ENCODE measurements at places on chromosomes 11 and 22.

- no peak for DNase-seq
These were observed 132.1 kb upstream of the PAX6 start for GRCh38 chr11:31943056-31943780.

GRCh38 chr11:130672911-130673310 lies 224.5 kb downstream of the ADAMTS15 start:
- no peak for DNase-seq

- peak; percentile 35 for DNase-seq
These were observed at the start of gene STX3 for GRCh38 chr11:59754859-59755700. Gene STX3 (plus strand): TSS chr11:59755376. CDS start chr11:59755606, 230 bp downstream.

DNA sequence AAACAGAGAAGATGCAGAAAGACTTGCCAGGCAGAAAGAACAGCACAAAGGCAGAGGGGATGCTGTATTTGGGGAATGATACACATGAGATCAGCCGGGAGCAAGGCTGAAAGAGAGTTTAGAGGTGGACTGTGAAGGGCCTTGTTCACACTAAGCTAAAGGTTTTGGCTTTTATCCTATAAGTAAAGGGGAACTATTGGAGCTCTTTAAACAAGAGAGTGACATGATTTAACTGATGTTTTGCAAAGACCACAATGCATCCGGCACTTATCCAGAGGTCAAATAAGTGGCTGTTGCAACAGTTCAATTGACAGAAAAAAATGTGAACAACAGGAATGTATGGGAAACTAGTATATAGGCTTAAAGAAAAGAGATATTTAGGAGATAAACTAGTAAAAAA lies 64.7 kb upstream of the RRAS2 start:
- no peak for DNase-seq

- DNase-seq, result no peak
These were observed 19.7 kb upstream of the GLYATL1 start for GRCh38 chr11:58919561-58919960.

- DNase-seq, result no peak
These were observed 160.3 kb upstream of the TMEM45B start for GRCh38 chr11:129655247-129655832.

- DNase-seq, result no peak
These were observed 9.0 kb downstream of the HMGXB4 start for GRCh38 chr22:35266277-35266676.

DNA sequence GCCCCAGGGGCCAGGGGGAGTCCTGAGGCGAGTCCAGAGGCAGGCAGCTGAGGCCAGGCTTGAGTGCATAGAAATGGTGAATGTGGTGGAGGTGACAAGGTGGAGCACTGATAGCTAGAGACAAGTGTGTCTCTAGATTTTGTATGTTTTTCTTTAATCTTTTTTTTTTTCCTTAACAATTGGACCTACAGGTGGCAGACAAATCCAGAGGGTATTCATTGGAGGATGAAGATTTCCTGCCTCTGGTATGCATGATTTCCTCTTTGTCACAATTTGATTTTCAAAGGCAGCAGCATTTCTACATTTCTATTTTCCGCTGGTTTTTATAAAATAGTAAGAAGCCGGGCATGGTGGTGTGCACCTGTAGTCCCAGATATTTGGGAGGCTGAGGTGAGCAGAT lies 47.7 kb upstream of the DKK3 start:
- DNase-seq, result no peak

GRCh38 chr11:125348674-125349309 lies 147.3 kb downstream of the FEZ1 start:
- no peak for DNase-seq

DNA sequence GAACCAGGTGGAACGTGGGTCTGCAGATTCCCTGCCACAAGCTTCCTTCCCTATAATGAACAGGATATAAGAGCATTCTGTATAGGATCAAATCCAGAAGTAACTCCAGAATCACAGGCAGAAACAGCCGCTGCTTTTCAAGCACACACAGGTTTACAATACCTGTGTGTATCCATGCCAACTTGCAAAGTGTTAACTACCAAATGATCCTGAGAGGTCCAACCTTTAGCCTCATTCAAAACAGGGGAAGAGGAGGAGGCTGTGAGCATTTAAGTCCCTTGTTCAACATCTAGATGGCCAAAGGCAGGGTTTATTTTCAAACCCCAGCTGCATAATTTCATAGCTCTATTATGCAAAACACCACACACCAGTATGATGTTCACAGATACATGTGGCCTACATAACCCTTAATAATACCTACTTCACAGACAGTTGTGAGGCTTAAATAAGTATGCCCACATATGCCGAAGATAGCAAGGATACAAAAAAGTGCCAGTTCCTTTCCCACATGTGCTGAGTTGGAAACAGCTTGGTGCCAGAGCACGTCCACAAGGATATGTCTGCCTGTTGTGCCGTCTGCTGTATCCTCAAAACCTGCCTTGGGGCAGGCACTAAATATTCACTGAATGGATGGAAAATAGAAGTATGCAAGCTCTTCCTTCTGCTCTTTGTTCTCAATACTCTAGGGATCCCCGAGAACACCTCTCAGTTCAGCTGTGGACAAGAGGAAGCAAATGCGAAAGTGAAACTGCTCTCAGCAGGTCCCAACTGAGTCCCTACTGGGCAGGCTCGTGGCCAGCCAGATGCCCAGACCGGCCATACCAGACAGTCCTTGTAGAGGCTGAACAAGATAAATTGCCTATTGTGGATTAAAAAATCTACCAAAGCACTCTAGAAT lies 66.8 kb downstream of the LARGE1 start:
- DNase-seq, result no peak

GRCh38 chr22:20587206-20587958 lies 80.0 kb downstream of the MED15 start:
- no peak for DNase-seq

- DNase-seq, result no peak
These were observed 2.4 kb downstream of the PAFAH1B2 start for GRCh38 chr11:117146521-117146920.

DNA sequence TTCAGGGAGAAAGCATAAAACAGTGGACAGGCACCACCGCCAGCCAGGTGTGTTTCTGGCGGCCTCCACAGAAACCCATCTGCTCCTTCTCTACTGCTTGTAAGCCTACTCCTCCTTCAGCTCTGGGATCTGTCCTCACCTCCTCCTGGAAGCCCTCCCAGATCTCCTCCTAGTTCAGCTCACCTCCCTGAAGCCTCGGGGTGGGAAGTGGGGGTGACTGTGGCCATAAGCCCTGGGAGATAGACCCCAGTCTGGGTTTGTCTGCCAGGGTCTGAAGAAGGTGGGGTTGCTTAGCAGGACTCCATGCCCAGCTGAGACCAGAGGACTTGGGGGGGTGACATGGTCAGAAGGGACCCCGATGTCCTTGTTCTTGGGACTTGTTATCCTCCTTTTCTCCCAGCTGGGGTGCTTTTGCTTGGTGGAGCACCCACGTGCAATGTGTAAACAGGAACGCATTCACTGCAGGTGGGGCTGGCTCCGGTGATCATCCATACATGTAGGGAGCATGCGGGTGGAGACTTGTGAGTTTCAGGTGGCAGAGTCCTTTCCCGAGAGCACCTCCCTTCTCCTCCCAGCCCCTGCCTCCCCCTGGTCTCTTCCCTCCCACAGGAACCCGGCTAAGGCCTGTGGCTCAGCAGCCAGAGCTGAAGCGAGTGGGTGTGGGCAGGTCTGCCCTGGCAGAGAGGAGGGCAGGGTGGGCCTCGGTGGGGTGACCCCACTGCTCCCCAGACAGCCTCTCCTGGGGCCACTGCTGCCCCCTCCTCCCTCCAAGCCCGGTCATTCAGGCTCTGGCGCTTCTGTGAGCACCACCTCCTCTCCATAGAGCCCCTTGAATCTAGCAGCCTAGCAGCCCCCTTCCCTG lies 25.9 kb downstream of the MRGPRG start:
- no peak for DNase-seq

All from NCI-H510A (cell line).